NT2/D1 (cell line): ENCODE measurements at places on chromosomes 1 and 21.

DNA sequence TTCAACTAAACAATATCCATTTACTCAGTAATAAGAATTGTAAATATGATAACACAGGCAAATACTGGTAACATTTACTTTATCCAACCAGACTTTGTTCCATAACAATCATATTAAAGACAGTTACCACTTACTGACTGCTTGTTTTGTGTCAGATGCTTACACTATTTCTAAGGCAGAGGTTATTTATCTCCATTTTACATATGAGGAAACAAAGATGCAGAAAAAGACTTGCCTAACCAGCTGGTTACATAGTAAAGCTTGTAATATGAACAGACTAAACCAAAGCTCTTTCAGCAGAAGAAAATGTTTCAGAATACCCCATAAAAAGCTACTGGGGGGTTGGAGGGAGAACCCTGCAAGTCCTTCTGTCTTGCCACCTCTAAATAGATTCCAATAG, 180.1 kb downstream of the EIF4G3 start:
- no peak for DNase-seq

DNA sequence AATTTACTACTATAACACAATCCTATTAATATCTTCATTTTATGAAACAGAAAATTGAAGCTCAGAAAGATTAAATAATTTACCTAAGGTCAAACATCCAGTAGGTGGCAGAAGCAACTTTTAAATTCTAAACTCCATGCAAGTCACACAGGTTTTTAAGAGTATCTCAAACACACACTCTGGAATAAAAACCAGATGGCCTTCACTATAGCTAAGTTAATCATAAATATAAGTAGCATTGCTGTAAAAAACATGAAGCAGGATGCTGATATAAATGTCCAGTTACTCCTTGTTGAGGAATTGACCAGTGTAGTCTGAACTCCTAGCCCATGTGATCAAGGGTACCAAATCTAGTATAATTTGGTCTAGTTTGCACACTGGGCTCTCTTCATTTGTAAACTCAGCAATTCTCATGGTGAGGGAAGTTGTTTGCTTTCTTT, 9.4 kb upstream of the FMO3 start:
- DNase-seq: no peak

DNA sequence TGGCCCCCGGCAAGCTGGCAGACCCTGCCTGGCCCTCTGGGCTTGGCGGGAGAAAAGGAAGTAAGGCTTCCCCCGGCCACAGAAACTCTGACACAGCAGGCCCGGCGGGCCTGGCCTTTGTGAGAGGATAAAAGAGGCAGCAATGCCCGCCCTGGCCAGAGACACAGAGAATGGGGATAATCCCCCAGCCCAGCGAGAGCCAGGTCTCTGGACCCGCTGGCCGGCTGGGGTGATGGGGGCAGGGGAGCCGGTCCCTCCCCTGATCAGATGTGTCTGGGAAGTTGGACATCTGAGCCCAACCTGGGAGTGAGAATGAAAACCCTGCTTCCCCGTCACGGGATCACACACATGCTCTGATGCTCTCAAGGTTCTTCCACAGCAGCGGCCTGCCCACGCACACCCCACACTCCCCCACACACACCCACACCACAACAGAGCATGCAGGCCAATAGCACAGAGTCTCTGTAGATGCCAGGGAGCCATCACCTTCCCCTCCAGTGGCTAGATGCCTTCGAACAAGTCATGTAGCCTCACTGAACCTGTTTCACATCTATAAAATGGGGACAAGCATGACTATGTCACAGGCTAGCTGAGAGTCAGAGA, 4.2 kb downstream of the RSPO1 start:
- DNase-seq: no peak

GRCh38 chr1:57550092-57550491, 126.2 kb upstream of the DAB1 start:
- no peak for DNase-seq

GRCh38 chr21:45255381-45256020, 32.2 kb downstream of the POFUT2 start:
- DNase-seq: no peak
